Pancreas (tissue), 10 donors: ENCODE measurements at places on chromosomes 1 and 21. TPM values are rescaled to one million over a fixed set of nuclear protein-coding genes. Genes with fewer than 3 reads are reported as not detected.
A peak's percentile ranks its signal among the peaks of the same experiment; 100 is the strongest.

Gene SLC44A3
- 28.0 TPM for total RNA-seq

Gene TLR5
- 5.1 TPM for total RNA-seq

DNA sequence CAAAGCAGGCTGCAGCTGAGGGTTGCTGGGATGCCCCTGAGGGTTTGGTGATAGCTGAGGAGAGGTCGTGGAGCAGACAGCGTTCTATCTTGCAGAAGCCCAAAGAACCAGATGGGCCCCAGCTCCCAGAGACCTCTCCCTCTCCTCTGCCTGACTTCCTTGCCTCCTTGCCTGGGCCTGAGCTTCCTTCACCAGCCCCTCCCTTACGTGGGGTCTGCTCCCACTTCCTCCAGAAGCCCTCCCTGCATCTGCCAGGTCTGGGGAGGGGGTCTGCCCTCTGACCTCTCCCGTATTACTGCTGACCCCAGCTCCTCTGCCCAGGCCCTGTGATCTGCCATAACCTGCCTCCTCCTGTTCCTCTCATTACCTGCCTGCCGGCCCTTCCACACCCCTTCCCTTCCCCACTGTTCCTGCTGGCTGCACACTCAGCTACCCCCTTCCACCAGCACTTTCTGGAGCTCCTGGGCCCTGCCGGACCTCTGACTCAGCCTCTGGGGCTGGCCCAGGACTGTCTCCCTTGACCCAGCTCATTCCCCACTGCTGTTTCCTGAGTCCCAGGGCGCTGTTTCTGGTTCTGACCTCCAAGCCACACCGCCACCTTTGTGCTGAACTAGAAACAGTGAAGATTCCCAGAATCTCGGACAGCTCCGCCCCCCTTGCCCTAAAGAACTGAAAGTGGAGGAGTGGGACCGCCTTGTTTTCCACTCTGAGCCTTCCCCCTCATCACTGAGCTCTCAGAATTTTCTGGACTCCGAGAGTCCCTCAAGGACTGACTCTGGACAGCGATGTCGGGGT, 237.7 kb upstream of the C1orf174 start:
- no peak for DNase-seq
- no peaks in the 10 kb centered on the region for H3K36me3 ChIP-seq
- H3K27ac ChIP-seq, result no peak overlapping the region
- H3K4me1 ChIP-seq, result no peaks in the 10 kb centered on the region

DNA sequence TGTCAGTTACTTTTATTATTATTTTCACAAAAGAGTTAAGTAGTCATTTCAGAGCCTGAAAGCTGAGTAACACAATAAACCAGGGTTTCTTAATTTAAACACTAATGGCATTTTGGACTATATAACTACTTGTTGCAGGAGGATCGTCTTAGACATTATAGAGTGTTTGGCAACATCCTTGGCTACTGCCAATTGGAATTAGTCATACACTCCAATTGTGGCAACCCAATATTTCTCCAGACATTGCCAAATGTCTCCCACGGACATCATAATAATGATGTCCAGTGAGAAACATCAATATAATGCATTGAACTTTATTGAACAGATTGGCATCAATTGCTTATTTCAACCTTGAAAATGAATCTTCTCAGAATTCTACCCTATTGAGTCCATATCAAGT, 441.9 kb upstream of the ADGRL4 start:
- no peak overlapping the region for H3K4me3 ChIP-seq
- no peaks in the 10 kb centered on the region for H3K36me3 ChIP-seq
- no peak overlapping the region for H3K27ac ChIP-seq
- H3K27me3 ChIP-seq, result no peaks in the 10 kb centered on the region
- no peak for DNase-seq

GRCh38 chr1:86508583-86508969, 38.3 kb upstream of the CLCA4 start:
- no peak overlapping the region for H3K27ac ChIP-seq
- no peak for DNase-seq
- no peaks in the 10 kb centered on the region for H3K27me3 ChIP-seq
- H3K4me3 ChIP-seq, result no peak overlapping the region

- H3K4me3 ChIP-seq, result no peak overlapping the region
- no peaks in the 10 kb centered on the region for H3K27me3 ChIP-seq
- H3K27ac ChIP-seq, result no peak overlapping the region
- no peaks in the 10 kb centered on the region for H3K4me1 ChIP-seq
- no peak for DNase-seq
Observed at GRCh38 chr1:177464686-177465085, 293.9 kb downstream of the BRINP2 start.

DNA sequence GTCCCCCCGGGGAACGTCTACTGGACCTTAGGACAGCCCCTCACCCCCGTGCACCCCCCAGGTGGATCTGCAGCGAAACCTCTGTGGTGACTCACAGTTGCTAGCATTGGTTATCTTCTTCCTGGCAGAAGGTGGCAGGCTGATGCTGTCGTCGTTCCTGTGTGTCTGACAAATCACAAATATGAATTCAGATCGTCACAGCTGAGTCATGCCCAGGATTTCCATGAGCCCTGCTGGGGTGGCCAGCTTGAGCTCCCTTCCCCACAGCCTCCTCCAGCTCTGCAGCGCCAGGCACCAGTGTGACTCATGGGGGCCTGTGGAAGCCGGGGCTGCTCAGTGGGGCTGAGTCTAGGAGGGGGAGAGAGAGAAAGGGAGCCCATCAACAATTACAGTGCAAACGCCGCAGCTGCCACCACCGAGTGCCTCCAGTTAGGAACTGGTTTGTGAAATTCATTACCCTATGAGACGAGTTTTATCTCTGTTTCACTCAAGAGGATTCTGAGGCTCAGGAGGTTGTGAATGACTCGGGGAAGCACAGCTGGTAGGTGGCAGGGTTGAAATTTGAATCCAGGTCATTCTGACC, 197.9 kb downstream of the DYRK1A start:
- H3K27me3 ChIP-seq, result no peaks in the 10 kb centered on the region
- H3K4me3 ChIP-seq, result peak overlapping the region; percentile 73
- no peaks in the 10 kb centered on the region for H3K36me3 ChIP-seq
- peak; percentile 75 for DNase-seq

Gene MDM4
- total RNA-seq, result 53.0 TPM

DNA sequence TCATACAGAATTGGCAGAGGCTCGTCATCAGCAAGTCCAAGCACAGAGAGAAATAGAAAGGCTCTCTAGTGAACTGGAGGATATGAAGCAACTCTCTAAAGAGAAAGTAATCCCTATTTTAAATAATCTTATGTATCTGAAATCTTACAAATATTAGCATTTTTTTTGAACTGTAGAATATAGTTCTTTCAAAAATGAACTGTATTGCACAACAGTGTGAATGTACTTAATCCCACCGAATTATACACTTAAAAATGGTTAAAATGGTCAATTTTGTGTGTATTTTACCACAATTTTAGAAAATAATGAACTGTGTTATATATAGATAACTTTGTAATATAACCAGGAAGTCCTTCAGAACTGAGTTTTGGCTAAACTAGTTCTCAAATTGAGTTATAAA, 75.9 kb downstream of the CCDC18 start:
- DNase-seq, result no peak
- H3K36me3 ChIP-seq, result no peaks in the 10 kb centered on the region
- no peaks in the 10 kb centered on the region for H3K27me3 ChIP-seq
- no peak overlapping the region for H3K4me3 ChIP-seq

DNA sequence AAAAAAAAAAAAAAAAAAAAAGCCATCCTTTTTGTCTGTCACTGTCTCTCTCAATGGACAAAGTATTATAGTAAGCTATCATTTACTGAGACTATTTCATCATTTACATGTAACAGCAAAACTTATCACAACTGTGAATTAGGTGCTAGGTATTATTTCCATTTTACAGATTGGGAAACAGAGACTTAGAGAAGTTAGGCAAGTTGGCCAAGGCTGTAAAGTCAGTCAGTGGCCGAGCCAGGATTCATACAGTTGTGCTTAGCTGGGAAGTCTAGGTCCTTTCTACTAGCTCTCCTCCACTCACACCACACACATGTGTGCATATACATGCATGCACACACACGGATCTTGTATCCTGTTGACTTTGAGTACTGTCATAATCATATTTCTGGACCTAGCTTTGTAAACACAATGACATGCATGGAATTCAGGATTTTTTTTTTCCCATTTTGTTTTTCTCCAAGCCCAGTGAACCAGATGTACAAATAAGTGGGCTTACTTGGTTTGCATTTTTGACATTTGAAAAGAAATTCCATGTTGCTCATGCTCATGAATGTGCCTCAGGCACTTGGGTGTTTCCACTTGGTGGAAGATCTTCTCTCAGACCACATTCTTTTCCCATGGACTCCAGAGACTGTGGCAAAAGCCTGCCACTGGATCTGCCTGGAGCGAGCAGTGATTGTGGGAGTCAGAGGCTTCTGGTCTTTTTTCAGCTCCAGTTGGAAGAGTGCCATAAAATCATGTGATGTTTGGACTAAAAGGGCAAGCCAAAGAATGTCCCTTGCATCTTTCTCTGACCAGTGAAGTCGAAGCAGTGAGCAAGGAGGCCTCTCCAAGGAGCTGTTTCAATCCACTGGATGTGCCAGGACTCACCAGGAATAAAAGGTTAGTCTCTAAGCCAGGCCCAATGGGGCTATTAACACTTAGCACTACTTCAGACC, 61.7 kb upstream of the DNAJC6 start:
- no peaks in the 10 kb centered on the region for H3K4me1 ChIP-seq
- H3K4me3 ChIP-seq, result no peak overlapping the region

DNA sequence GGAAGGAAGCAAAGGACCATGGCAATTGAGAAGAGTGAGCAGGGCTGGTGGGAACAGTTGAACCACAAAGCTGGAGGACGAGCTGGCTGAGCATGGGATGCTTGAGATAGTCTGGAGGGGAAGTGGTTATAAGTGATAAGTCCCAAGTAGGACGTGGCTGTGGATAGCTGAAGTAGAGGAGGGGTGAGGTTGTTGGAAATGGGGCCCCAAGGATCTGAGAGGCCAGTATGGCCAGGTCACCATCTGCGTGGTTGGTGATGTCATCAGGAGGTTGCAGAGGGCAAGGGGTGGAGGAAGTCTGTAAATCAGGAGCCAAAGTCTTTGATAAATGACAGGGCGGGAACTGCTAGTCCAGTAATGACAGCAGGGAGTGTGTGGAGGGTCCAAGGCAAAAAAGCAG, 11.0 kb upstream of the REN start:
- no peak overlapping the region for H3K4me3 ChIP-seq
- no peak overlapping the region for H3K27ac ChIP-seq
- no peaks in the 10 kb centered on the region for H3K36me3 ChIP-seq
- no peaks in the 10 kb centered on the region for H3K27me3 ChIP-seq
- H3K4me1 ChIP-seq, result no peaks in the 10 kb centered on the region
- no peak for DNase-seq

Gene KLHDC8A
- total RNA-seq, result 0.81 TPM

GRCh38 chr1:30232288-30232899, 491.0 kb downstream of the MATN1 start:
- no peak overlapping the region for H3K27ac ChIP-seq
- no peaks in the 10 kb centered on the region for H3K36me3 ChIP-seq
- no peaks in the 10 kb centered on the region for H3K27me3 ChIP-seq
- DNase-seq, result no peak
- H3K4me1 ChIP-seq, result no peaks in the 10 kb centered on the region
- no peak overlapping the region for H3K4me3 ChIP-seq

Gene MTMR11
- total RNA-seq, result 1.7 TPM

DNA sequence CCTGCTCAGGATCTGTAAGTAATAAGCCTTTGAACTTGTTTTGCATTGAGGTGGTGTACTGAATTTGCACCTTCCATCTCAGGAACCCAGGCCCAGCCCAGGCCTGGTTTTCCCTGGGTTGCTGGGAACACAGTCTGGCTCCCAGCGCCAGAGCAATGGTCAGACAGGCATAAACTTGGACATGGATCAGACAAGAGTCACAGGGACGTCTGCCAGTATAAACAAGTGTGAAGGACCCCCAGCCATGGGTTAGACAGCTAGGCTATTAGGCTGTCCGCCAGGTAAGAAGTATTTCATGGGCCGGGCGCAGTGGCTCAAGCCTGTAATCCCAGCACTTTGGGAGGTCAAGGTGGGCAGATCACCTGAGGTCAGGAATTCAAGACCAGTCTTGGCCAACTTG, 5.5 kb downstream of the IFNLR1 start:
- no peaks in the 10 kb centered on the region for H3K36me3 ChIP-seq
- peak overlapping the region; percentile 40 for H3K27ac ChIP-seq
- no peaks in the 10 kb centered on the region for H3K27me3 ChIP-seq

Gene LEFTY2
- 0.09 TPM for total RNA-seq

Gene IVNS1ABP
- total RNA-seq, result 38.6 TPM

- H3K4me3 ChIP-seq, result no peak overlapping the region
- H3K27ac ChIP-seq, result no peak overlapping the region
- H3K4me1 ChIP-seq, result no peaks in the 10 kb centered on the region
- no peaks in the 10 kb centered on the region for H3K36me3 ChIP-seq
- H3K27me3 ChIP-seq, result no peaks in the 10 kb centered on the region
Observed at GRCh38 chr1:162404550-162405160, 7.3 kb downstream of the SH2D1B start.

DNA sequence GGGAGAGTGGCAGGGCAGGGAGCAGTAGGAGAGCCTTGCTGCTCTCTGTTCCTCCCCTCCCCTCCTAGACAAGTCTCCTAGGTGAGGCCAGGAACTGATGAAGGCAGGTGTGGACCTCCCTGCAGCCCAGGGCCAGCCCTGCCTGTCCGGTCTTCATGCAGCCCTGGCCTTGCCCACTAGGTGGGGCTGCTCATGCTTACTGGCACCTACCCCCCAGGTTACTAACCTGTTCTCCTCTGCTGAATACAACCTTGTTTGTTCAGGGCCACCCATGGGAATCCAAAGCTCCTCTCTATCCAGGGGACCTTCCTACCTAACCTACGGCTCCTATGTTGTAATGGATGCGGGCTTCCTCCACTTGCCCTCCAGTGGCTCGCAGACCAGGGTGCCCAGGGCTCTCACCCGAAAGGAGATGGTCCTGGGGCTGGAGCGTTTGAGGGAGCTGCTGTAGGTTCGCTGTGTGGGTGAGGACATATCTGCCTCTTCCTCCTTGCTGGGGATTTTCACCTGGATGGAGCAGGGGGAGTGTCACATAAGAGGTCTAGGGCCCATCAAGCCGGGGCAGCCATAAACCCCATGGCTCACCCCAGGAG, 7.9 kb upstream of the TNNT2 start:
- H3K27ac ChIP-seq, result no peak overlapping the region
- peak; percentile 62 for DNase-seq
- no peak overlapping the region for H3K4me3 ChIP-seq
- H3K4me1 ChIP-seq, result no peaks in the 10 kb centered on the region
- H3K36me3 ChIP-seq, result no peaks in the 10 kb centered on the region

- no peaks in the 10 kb centered on the region for H3K27me3 ChIP-seq
- H3K36me3 ChIP-seq, result no peaks in the 10 kb centered on the region
- no peak for DNase-seq
- H3K4me3 ChIP-seq, result no peak overlapping the region
- no peaks in the 10 kb centered on the region for H3K4me1 ChIP-seq
Observed at GRCh38 chr21:24938573-24938972, 668.7 kb downstream of the MRPL39 start.

Gene REN
- total RNA-seq, result not detected

Gene PDE9A
- 5.6 TPM for total RNA-seq

DNA sequence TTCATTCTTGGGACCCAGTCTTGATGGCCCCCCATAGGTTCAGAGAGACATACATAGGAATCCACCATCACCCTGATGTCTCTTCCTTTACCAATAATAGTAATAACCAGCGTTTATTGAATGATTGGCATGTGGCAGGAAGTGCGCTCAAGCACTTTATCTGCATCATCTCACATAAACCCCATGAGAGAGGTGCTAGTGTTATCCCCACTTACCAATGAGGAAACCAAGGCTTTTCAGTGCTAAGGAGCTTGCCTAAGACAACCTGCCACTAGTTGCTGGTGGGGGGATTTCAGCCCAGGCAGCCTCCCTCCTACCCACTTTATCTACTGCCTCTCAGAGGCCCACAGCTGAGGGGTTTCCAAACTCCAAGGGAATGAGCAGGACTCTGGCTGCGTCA, 7.7 kb downstream of the LGR6 start:
- DNase-seq, result no peak
- no peaks in the 10 kb centered on the region for H3K4me1 ChIP-seq
- H3K36me3 ChIP-seq, result no peaks in the 10 kb centered on the region
- H3K4me3 ChIP-seq, result no peak overlapping the region
- no peak overlapping the region for H3K27ac ChIP-seq
